Stimulated activated CD4-positive, alpha-beta T cell treated with anti-CD3 and anti-CD28 coated beads, Interleukin-4, amount 100 ng/mL, for 4 hours (primary cell): ENCODE measurements at places on chromosomes 13 and 19.

GRCh38 chr19:3360421-3361383 lies 5.7 kb upstream of the NFIC start:
- peak; percentile 85 for DNase-seq

DNA sequence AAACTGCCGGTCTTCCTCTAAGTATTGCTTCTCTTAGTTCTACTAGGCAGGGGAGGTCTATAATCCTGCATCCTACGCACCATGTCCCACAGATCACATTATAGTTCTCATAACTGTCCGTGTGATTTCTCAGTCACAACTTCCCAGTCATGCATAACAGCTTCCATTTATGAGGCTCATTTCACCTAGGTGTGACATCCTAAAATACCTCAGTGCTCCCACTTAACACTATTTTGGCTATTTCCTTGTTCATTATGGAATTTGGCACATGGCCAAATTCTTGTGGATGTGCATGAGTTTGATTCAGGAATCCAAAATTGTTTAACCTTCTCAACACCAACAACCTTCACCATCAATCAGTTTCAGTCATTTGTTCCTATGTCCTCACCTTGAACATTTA lies 989.9 kb downstream of the OLFM4 start:
- no peak for DNase-seq

DNA sequence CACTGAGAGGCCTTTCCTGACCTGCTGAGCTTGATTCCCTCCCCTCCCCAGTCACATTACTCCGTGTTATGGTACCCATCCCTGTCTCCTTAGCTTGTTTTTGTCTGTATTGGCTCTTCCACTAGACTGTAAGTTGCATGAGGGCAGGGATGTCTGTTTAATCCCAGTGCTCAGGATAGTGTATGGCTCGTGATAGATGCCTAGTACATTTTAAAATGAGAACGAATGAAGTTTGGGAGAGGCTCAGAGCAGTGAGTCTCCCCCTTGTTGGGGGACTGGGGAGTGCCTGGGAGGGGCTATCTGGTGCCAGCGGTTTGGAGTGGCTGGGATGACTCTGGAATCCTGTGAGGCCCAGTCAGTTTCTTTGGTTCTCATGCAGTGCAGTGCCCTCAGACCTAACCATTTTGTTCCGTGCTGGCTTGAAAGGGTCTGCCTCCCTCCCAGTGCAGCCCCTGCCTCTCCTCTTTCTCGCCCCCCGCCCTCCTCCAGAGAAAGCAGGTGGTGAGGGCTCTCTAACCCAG lies 35.5 kb downstream of the ACTN4 start:
- no peak for DNase-seq

DNA sequence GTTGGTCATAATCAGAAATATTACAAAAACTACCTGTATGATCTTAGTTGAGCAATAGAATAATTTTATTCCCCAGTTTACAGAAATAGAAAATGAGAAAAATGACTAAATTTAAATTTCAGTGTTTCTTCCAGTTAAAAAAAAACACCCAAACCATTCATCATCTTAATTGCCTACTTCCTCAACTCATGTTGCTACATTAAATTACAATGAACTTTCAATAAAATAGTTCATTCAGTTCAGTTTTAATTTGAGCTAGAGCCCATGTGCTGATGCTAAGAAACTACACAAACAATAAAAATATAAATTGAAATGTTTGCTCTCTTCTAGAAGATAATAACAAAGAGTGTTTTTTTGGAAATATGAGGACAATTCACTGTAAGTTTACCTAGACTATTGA lies 820.4 kb downstream of the SLITRK6 start:
- DNase-seq: no peak

- DNase-seq: no peak
Observed at GRCh38 chr13:101309014-101309619, 107.2 kb downstream of the NALCN start.

- DNase-seq: no peak
Observed at GRCh38 chr13:21813110-21813509, 142.2 kb downstream of the FGF9 start.
